ENCODE measurements at places on chromosomes 1 and 21.

- no peak for DNase-seq
Observed at GRCh38 chr1:28518745-28519341, 13.0 kb downstream of the RCC1 start.

DNA sequence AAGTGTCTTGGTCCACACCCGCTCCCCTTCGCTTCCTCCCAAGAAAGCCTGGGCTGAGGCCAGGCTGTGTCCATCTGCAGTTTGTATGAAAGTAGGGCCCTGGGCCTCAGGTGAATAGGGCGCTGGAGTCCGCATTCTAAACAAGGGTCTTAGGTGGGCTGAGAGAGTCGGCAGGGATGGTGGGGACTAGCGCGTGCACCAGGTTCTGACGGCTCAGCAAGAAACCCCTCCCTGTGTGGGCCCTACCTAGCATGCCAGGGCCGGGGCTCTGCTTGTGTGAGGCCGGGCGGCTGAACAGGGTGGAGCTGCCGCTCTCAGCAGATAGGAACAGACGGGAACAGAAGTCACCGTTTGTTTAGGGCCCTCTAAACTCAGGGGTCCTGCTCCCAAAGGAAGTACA is 1.7 kb downstream of the ACTRT2 start:
- no peak for DNase-seq

DNA sequence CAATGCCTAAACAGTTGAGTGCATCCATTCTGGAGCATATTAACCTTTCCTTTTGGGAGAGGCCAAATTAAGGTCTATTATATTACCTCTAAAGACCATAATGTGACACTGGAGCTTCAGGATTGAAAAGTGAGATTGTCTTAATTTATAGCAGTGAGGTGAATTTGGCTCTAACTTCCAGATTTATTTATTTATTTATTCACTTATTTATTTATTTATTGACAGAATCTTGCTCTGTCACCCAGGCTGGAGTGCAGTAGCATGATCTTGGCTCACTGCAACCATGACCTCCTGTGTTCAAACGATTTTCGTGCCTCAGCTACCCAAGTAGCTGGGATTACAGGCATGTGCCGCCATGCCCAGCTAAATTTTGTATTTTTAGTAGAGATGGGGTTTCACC is 19.1 kb downstream of the ZCCHC17 start:
- DNase-seq = no peak

GRCh38 chr1:200323856-200324400 is 85.9 kb downstream of the ZNF281 start:
- DNase-seq = no peak

- DNase-seq = no peak
Observed at GRCh38 chr1:92494485-92495141, 7.9 kb upstream of the GFI1 start.

- no peak for DNase-seq
Observed at GRCh38 chr1:46394872-46395465, 852 bp downstream of the FAAH start.

DNA sequence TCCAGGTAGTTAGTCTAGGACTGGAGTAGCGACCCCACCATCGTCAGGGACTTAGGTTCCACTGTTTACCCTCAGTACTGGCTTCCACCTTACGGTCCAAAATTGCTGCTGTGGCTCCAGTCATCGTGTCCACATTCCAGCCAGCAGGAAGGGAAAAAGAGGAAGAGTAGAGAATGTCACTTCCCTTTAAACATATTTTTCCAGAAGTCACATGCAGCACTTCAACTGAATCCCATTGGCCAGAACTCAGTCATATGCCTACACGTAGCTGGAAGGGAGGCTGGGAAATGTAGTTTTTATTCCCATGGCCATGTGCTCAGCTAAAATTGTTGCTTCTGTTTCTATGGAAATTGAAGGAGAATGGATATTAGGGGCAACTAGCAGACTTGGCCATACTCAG is 84.1 kb upstream of the SELENON start:
- DNase-seq = no peak

DNA sequence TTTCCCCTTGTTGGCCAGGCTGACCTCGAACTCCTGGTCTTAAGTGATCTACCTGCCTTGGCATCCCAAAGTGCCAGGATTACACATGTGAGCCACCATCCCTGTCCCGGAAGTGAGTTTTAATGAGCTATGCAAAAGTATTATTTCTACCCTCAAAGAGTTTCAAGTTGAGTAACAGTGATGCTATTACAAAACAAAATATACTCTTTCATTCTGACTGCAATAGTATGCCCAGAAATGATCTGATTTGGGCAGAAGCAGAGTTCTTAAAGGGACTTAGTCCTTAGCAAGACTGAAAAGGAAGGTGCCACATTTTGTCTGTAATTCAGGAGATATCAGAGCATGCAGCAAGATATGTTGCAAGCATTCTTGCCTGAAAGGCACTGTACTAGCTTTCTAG is 375.4 kb downstream of the NUF2 start:
- no peak for DNase-seq
